ENCODE measurements at places on chromosomes 4 and X.

- DNase-seq = no peak
Measured at GRCh38 chrX:52608961-52609360, 45.7 kb downstream of the SSX7 start.

GRCh38 chr4:56906489-56907393, 959 bp upstream of the REST start:
- no peak for DNase-seq

DNA sequence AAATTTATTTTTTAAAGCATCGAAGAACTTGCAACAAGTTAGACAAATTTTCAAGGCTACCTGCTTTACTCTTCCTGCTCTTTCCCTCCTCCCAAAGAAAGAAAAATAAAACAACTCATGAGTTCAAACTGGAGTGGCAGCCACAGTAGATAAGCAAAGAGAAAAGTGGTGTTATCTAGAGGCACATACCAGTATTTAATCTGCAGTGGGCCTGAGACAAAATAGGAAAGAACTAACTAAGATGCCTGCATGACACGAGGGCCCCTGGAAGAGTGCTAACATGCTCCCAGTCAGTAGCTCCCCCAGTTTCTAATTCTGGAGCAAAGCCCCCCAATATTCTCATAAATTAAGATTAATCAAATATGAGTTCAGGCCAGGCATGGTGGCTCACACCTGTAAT, 7.9 kb downstream of the ARL9 start:
- DNase-seq = no peak

GRCh38 chr4:36609661-36610060, 328.2 kb downstream of the DTHD1 start:
- no peak for DNase-seq
